T-cell (primary cell): ENCODE measurements at places on chromosomes 7 and 10.
A peak's percentile ranks its signal among the peaks of the same experiment; 100 is the strongest.

DNA sequence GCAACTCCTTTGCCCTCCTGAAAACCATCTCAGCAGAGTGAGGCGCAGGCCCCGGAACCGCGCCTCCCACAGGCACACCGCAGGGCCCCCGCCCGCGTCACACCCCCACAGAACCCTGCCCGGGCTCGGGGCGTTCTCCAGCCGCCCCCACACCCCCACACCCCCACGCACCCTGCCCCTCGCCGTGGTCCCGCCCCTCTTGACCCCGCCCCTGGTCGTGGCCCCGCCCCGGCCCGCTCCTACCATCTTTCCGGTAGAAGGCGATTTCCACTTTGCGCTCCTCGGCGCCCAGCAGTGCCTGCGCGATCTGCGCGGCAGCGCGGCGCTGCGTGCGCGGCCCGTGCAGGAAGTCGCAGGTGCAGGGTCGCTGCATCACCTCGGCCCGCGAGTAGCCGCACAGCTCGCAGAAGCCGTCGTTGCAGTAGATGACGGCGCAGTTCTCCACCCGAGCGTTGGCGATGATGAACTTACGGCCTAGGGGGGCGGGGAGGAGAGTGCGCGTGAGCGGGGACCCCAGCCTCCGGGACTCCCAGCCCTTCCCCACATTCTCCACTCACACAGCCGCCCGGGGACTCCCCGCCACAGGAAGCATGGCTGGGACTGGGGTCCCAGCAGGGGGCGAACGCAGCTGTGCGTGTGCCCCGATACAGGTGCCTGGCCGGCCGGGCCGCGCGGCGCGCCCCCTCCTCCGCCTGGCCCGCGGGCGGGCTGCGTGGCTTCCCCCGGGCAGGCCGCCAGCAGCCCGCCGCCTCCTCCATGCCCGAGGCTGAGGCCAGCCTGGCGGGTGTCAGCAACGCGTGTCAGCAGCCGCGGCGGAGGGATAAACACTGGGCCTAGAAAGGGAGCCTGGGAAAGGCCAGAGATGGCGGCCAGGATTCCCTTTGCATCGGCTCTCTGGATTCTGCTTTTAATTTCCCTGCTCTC, 3.4 kb downstream of the KCNH2 start:
- no peaks in the 10 kb centered on the region for H3K27me3 ChIP-seq
- H3K36me3 ChIP-seq = no peaks in the 10 kb centered on the region
- peak overlapping the region; percentile 65 for H3K4me3 ChIP-seq
- H3K4me1 ChIP-seq = peaks cover 15% of the 10 kb centered on the region

- no peaks in the 10 kb centered on the region for H3K27me3 ChIP-seq
- H3K36me3 ChIP-seq = no peaks in the 10 kb centered on the region
- no peak for DNase-seq
- no peaks in the 10 kb centered on the region for H3K4me1 ChIP-seq
- H3K4me3 ChIP-seq = no peak overlapping the region
Observed at GRCh38 chr7:9761224-9761623, 1212.4 kb upstream of the PHF14 start.

DNA sequence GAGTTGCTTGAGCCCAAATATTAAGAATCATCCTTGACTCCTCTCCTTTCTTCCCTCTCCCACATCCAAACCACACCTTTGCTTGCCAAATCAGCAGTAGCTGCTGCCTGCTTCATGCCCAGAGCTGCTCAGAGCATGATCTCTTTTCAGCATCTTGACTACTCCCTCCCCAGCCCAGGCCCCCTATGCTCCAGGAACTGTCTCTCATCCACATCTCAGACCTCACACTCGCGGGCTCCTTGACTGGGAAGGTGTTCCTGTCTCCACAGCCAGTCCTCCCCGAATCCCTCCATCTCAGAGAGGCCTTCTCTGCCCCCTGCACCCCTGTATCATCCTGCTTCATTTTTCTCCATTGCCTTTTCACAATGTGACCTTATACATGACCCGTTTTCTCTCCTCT, 157.0 kb downstream of the DNAJB6 start:
- peaks cover 16% of the 10 kb centered on the region for H3K27me3 ChIP-seq
- H3K4me1 ChIP-seq = peaks cover 18% of the 10 kb centered on the region
- H3K4me3 ChIP-seq = no peak overlapping the region
- no peak for DNase-seq
- no peaks in the 10 kb centered on the region for H3K36me3 ChIP-seq

GRCh38 chr7:27324246-27324645, 81.6 kb downstream of the EVX1 start:
- H3K36me3 ChIP-seq = no peaks in the 10 kb centered on the region
- H3K4me1 ChIP-seq = no peaks in the 10 kb centered on the region
- H3K27me3 ChIP-seq = no peaks in the 10 kb centered on the region
- DNase-seq = no peak
- no peak overlapping the region for H3K4me3 ChIP-seq

- H3K4me1 ChIP-seq = peaks cover 26% of the 10 kb centered on the region
- peaks cover 9% of the 10 kb centered on the region for H3K36me3 ChIP-seq
- H3K27me3 ChIP-seq = no peaks in the 10 kb centered on the region
- peak overlapping the region; percentile 91 for H3K27ac ChIP-seq
Observed at GRCh38 chr7:7183061-7183837, 905 bp downstream of the C1GALT1 start.

DNA sequence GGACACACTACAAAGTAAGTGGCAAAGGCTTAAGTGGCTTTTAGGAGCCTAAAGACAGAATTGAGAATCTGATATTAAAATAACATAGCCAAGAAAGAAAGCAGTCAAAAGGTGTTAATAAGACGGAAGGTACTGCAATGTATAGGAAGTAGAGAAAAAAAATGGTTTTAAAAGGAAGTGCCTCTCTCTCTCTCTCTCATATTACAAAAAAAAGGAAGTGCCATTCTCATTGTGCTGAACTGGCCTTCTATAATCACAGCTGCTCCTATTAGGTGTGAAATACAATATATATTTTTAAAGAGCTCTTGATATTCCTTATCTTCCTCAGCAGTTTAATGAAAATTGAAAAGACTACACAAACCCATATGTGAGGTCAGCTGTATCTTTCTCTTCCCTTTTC, 199.4 kb upstream of the NPVF start:
- H3K4me1 ChIP-seq = no peaks in the 10 kb centered on the region
- H3K27me3 ChIP-seq = no peaks in the 10 kb centered on the region
- no peak overlapping the region for H3K4me3 ChIP-seq
- H3K36me3 ChIP-seq = no peaks in the 10 kb centered on the region

GRCh38 chr10:20885678-20886077, 11.4 kb downstream of the NEBL start:
- H3K4me3 ChIP-seq = no peak overlapping the region
- DNase-seq = no peak
- H3K4me1 ChIP-seq = no peaks in the 10 kb centered on the region
- no peak overlapping the region for H3K27ac ChIP-seq

- no peaks in the 10 kb centered on the region for H3K4me1 ChIP-seq
- no peak overlapping the region for H3K27ac ChIP-seq
Observed at GRCh38 chr7:40470817-40471216, 336.0 kb downstream of the SUGCT start.

- no peak for DNase-seq
- no peaks in the 10 kb centered on the region for H3K36me3 ChIP-seq
- H3K4me1 ChIP-seq = no peaks in the 10 kb centered on the region
- H3K27ac ChIP-seq = no peak within 1 kb of the TSS
- H3K4me3 ChIP-seq = no peak within 1 kb of the TSS
- H3K27me3 ChIP-seq = peaks cover 14% of the 10 kb centered on the region
Observed at GRCh38 chr10:79948976-79949722, at the start of gene SFTPD. TSS of gene SFTPD (minus strand) at chr10:79949105. CDS start at chr10:79946659, 2,446 bp downstream.

GRCh38 chr10:77514870-77515269, 122.7 kb downstream of the KCNMA1 start:
- no peaks in the 10 kb centered on the region for H3K4me1 ChIP-seq
- no peak for DNase-seq
- no peak overlapping the region for H3K4me3 ChIP-seq
- H3K27ac ChIP-seq = no peak overlapping the region

GRCh38 chr10:13158401-13158800, 3.0 kb upstream of the MCM10 start:
- DNase-seq = no peak
- H3K27ac ChIP-seq = peak overlapping the region; percentile 41
- H3K27me3 ChIP-seq = peaks cover 3% of the 10 kb centered on the region
- no peaks in the 10 kb centered on the region for H3K4me1 ChIP-seq
- no peaks in the 10 kb centered on the region for H3K36me3 ChIP-seq

GRCh38 chr7:98520356-98520951, 96.6 kb upstream of the NPTX2 start:
- DNase-seq = no peak
- H3K27me3 ChIP-seq = no peaks in the 10 kb centered on the region
- H3K36me3 ChIP-seq = no peaks in the 10 kb centered on the region
- H3K4me3 ChIP-seq = no peak overlapping the region
- H3K27ac ChIP-seq = no peak overlapping the region

DNA sequence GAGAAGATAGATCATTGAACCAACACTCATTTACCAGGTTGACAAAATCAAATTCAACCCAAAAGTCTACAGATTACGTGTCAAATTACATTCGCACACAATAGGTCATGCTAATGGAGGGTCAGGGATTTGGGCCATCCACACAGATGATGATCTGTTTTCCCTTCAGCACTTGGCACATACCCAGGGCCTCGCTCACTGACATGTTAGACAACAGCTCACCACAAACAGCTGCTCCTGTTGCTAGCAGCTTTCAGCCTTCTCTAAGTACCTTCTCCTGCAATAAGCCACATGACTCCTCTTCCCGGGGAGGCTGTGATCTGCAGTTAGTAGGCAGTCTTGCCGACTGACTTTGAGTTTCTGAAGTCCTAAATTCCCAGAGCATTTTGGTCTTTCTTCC, 18.4 kb downstream of the NKX2-3 start:
- DNase-seq = no peak
- H3K27me3 ChIP-seq = no peaks in the 10 kb centered on the region
- H3K4me3 ChIP-seq = no peak overlapping the region

DNA sequence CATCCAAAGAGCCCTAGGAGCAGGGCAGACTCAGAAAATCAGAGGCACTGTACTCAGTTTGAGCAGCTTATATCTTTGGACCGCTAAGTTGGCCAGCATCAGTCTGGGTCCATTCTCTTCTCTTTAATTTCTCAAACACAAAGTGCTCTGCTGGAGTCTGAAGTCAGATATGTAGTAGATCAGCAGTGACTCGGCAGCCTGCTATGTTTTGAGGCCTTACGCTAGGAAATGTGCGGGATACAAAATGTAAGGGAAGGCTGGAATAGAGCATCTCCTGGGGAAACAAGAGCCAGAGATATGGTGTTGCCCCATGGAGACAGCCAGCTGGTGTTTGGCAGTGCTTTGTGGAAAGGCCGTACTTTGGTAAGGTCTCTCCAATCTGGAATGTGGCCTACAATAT, 60.6 kb upstream of the VKORC1L1 start:
- H3K27me3 ChIP-seq = no peaks in the 10 kb centered on the region
- DNase-seq = no peak
- H3K4me3 ChIP-seq = no peak overlapping the region
- no peaks in the 10 kb centered on the region for H3K4me1 ChIP-seq

DNA sequence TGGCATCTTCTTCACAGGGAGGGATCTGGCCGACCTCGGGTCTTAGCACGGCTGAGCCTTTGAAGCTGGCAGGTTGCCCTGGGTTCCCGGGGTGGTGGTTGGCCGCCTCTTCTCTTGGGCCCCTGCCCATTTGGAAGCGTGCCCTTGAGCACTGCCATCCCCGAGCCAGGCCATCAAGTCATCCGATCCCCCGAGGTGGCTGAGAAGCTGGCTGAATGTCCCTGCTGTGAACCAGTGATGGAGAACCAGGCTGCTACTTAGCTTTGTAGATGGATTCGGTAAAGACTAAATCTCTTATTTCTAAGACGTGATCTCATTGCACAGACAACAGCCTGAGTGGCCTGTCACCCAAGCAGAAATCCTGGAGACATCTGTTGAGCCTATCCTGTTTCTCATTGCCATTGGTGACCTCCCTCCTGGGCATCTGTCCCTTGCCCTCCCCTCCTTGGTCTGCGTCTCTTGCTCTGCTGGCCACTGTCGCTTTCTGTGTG, 74.3 kb downstream of the GRK5 start:
- no peak for DNase-seq
- no peaks in the 10 kb centered on the region for H3K36me3 ChIP-seq
- H3K27me3 ChIP-seq = no peaks in the 10 kb centered on the region
- peaks cover 50% of the 10 kb centered on the region for H3K4me1 ChIP-seq
- no peak overlapping the region for H3K4me3 ChIP-seq

GRCh38 chr7:34078864-34079263, 173.5 kb downstream of the BMPER start:
- no peaks in the 10 kb centered on the region for H3K4me1 ChIP-seq
- no peak for DNase-seq
- no peaks in the 10 kb centered on the region for H3K27me3 ChIP-seq
- H3K4me3 ChIP-seq = no peak overlapping the region
